ENCODE measurements at places on chromosomes 6 and 20.

- DNase-seq = no peak
- no peaks in the 10 kb centered on the region for H3K36me3 ChIP-seq
- H3K27me3 ChIP-seq = no peaks in the 10 kb centered on the region
- H3K4me1 ChIP-seq = no peaks in the 10 kb centered on the region
- no peak overlapping the region for H3K27ac ChIP-seq
- H3K4me3 ChIP-seq = no peak overlapping the region
These were observed 79.3 kb downstream of the SLC35F1 start for GRCh38 chr6:117986396-117986795.

GRCh38 chr6:15430186-15430585, 184.3 kb downstream of the JARID2 start:
- DNase-seq = no peak
- no peak overlapping the region for H3K4me3 ChIP-seq
- H3K4me1 ChIP-seq = peaks cover 92% of the 10 kb centered on the region
- no peak overlapping the region for H3K27ac ChIP-seq
- H3K36me3 ChIP-seq = peaks cover 45% of the 10 kb centered on the region

GRCh38 chr6:16979677-16980370, 122.0 kb upstream of the STMND1 start:
- H3K4me3 ChIP-seq = no peak overlapping the region
- no peaks in the 10 kb centered on the region for H3K4me1 ChIP-seq
- H3K36me3 ChIP-seq = no peaks in the 10 kb centered on the region
- DNase-seq = no peak
- H3K27me3 ChIP-seq = peaks cover 56% of the 10 kb centered on the region

- H3K27me3 ChIP-seq = peaks cover 8% of the 10 kb centered on the region
- H3K4me1 ChIP-seq = no peaks in the 10 kb centered on the region
- DNase-seq = no peak
- H3K27ac ChIP-seq = no peak overlapping the region
These were observed 112.7 kb downstream of the FHL5 start for GRCh38 chr6:96675597-96675996.

DNA sequence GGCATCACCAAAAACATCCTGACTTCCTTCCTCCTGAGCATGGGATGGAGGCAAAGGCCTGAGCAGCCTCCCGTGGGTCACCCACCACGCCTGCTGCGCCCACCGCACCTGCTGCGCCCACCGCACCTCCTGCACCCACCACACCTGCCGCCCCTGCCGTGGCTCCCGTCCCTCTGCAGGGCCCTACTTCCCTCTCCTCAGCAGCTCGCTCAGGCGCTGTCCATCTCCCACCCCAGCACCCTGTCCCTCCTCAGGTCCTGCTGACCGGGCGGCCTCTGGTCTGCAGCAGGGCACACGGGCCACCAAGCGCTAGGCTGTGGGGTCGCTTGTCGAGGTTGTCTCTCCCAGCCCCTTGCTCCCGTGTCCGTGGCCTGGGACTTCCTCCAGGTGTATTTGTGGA, 72.7 kb upstream of the SLCO4A1 start:
- no peak overlapping the region for H3K27ac ChIP-seq
- no peak for DNase-seq
- no peaks in the 10 kb centered on the region for H3K36me3 ChIP-seq
- H3K4me1 ChIP-seq = peaks cover 3% of the 10 kb centered on the region
- peaks cover 17% of the 10 kb centered on the region for H3K27me3 ChIP-seq
- H3K4me3 ChIP-seq = no peak overlapping the region

- H3K4me3 ChIP-seq = no peak overlapping the region
- no peaks in the 10 kb centered on the region for H3K4me1 ChIP-seq
These were observed 6.1 kb downstream of the RIN2 start for GRCh38 chr20:19764207-19764606.

DNA sequence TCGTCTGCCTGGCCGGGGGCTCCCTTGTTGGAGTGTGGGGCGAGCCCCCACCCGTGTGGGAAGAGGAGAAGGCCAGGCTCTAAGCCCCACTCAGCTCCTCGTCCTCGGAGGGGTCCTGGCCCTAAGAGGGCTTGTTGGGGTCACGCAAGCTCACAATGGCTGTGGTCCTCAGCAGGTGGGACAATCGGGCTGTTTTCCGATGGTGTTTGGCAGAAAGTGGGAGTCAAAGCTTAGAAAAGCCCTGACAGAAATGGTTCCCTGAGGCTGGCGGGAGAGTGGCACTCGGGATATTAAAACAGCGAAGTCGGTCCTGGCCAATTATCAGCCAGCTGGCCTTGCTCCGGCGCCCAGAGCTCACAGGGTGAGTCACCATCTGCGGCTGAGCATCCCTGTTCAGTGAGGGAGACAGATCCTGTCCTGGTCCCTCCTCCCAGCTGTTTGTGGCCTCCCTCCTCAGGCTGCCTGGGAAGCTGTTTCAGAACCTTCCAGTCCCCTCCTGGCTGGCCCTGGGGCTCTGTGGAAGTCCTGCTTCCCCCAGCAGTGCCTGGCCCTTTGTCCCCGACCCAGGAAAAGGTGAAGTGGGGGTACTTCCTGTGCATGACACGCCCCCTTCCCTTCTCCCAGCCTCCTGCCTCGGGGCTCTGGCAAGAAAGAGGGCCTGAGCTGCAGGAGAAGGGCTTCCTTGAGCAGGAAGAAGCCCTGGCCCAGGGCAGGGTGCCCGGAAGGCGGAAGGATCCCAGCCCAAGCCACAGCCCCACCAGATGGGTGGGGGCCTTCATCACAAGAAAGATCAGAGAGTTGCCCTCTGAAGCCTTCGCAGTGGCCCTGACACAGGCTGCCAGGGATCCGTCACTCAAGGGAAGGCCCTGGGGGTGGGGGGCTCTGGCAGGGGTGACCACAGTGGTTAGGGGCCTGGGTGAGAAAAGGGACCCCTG, 53.6 kb upstream of the BHLHE23 start:
- peaks cover 13% of the 10 kb centered on the region for H3K27me3 ChIP-seq
- no peak overlapping the region for H3K4me3 ChIP-seq
- DNase-seq = no peak
- H3K36me3 ChIP-seq = no peaks in the 10 kb centered on the region
- no peak overlapping the region for H3K27ac ChIP-seq
- no peaks in the 10 kb centered on the region for H3K4me1 ChIP-seq

GRCh38 chr6:24655215-24655614, 9.2 kb upstream of the KIAA0319 start:
- peak overlapping the region; percentile 66 for H3K27ac ChIP-seq
- no peak overlapping the region for H3K4me3 ChIP-seq
- H3K36me3 ChIP-seq = peaks cover 35% of the 10 kb centered on the region
- DNase-seq = no peak
- H3K4me1 ChIP-seq = peaks cover 17% of the 10 kb centered on the region
- no peaks in the 10 kb centered on the region for H3K27me3 ChIP-seq

DNA sequence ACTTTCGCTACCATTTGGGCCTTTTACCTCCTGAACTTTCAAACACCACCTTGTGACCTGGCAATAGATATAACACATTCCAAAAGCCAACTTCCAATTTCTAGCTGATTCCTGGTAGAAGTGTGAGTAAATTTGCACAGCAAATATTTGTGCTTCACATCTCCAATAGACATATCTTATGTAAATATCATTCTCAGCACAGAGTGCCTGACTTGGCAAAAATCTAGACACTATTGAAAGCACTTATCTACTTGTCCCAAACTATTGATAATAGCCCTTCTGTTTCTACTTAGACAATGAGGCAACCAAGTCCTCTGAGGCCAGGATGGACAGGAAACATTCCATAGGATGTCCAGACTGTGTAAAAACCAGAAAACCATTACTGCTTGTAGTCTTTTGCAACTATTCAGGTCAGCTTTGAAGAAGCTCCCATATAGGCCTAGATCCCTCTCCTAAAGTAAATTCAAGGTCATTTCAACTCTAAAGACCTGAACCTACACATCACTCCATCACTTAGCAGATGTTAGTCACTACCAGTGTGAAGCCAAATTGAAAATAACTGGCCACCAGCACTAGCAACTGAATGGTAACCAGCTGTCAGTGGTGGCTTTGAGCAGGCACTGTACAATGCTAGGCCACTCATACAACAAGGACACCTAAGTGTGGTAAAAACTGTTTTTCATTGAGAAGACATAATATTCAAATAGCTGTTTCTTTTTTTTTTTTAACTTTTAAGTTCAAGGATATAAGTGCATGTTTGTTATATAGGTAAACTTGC, 95.3 kb upstream of the RSPO3 start:
- DNase-seq = no peak
- peaks cover 2% of the 10 kb centered on the region for H3K27me3 ChIP-seq
- H3K4me1 ChIP-seq = no peaks in the 10 kb centered on the region
- no peak overlapping the region for H3K27ac ChIP-seq
- no peak overlapping the region for H3K4me3 ChIP-seq

DNA sequence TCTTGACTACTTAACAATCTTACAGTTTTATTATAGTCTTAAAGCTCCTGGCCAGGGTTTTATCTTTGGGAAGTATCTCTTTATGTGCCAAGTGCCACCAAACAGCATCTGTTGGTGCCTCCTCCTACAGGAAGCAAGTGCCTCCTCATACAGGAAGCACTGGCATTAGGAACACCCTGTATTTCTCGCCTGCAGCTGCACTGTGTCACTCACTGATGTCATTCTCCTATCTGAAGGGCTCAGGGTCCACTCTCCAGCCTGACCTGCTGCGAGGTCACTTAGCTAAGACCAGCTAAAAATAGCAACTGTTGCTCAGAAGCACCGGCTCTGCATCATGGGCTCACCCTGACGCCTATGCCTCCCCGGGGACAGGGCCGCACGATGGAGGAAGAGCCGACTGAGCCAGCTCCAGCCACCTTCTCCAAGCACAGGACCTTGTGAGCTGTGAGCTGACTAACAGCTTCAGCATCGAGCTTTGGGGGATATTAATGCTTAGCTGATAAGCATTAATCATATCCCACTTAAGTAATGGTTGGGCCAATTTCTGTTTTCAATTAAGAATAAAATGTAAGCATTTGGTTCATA, 66.3 kb upstream of the CD93 start:
- H3K4me1 ChIP-seq = peaks cover 18% of the 10 kb centered on the region
- no peaks in the 10 kb centered on the region for H3K27me3 ChIP-seq
- no peak for DNase-seq
- H3K36me3 ChIP-seq = no peaks in the 10 kb centered on the region
- no peak overlapping the region for H3K4me3 ChIP-seq

- H3K27me3 ChIP-seq = peaks cover 27% of the 10 kb centered on the region
- no peak overlapping the region for H3K27ac ChIP-seq
- no peak for DNase-seq
- H3K36me3 ChIP-seq = peaks cover 2% of the 10 kb centered on the region
These were observed 6.5 kb downstream of the PTPRK start for GRCh38 chr6:128513878-128514277.

- no peaks in the 10 kb centered on the region for H3K36me3 ChIP-seq
- H3K27me3 ChIP-seq = no peaks in the 10 kb centered on the region
- DNase-seq = peak; percentile 6
- no peak within 1 kb of the TSS for H3K27ac ChIP-seq
These were observed at the start of gene CD93 for GRCh38 chr20:23086056-23086566. Gene CD93 (minus strand): TSS chr20:23086324. CDS start chr20:23086192, 132 bp downstream.

DNA sequence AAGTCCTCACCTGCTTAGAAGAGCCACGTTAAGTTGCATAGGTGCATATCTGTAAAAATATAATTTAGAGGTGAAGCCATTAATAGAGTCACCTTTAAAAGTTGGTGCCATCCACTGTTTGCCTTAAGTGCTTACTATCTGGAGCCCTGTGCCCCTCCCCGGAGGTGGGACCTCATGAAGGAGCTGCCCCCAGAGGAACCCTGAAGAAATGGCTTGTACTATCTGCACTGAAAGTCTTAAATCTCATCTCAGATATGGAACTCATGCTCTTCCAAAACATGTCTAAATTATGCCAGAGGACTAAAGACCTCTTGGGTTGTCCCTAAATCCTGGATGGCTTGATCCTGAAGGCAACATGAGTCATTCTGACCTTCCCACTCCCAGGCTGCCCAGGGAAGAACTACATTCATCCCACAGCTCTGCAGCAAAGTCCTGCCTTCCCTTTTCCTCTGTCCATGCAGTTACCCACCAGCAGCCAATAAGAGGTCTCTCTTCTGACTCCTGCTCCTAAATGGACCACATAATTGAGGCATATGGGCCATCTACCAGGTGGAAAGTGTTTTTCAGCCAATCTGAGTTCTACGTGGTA, 85.3 kb downstream of the ASXL1 start:
- peaks cover 50% of the 10 kb centered on the region for H3K4me1 ChIP-seq
- peaks cover 27% of the 10 kb centered on the region for H3K36me3 ChIP-seq
- no peak for DNase-seq
- H3K4me3 ChIP-seq = no peak overlapping the region

DNA sequence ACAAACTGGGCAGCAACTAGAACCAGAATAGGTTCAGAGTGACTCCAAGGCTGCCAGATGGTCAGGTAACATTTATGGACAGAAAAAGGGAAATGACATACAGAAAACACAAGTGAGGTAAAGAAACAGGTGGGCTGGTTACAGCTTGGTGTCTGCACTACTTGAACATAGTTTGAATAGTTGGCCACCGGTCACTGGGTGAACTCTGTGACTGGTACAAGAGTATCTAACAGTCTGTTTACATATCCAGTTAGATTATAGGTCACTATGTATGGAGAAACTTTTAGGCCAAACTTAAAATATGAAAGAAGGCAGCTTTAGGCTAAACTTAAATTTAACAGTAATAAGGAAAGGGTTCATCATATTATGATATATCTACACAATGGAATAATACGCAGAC, 32.9 kb downstream of the LCA5 start:
- H3K36me3 ChIP-seq = no peaks in the 10 kb centered on the region
- H3K27ac ChIP-seq = no peak overlapping the region
- DNase-seq = no peak
- no peak overlapping the region for H3K4me3 ChIP-seq

- no peak overlapping the region for H3K4me3 ChIP-seq
- DNase-seq = no peak
- no peaks in the 10 kb centered on the region for H3K4me1 ChIP-seq
- H3K27ac ChIP-seq = no peak overlapping the region
- peaks cover 3% of the 10 kb centered on the region for H3K36me3 ChIP-seq
These were observed 19.4 kb downstream of the ERGIC3 start for GRCh38 chr20:35561268-35561667.

- DNase-seq = no peak
- H3K27me3 ChIP-seq = peaks cover 8% of the 10 kb centered on the region
- no peaks in the 10 kb centered on the region for H3K4me1 ChIP-seq
- no peak overlapping the region for H3K27ac ChIP-seq
- H3K4me3 ChIP-seq = no peak overlapping the region
These were observed 36.7 kb upstream of the ZSCAN9 start for GRCh38 chr6:28188111-28188979.

DNA sequence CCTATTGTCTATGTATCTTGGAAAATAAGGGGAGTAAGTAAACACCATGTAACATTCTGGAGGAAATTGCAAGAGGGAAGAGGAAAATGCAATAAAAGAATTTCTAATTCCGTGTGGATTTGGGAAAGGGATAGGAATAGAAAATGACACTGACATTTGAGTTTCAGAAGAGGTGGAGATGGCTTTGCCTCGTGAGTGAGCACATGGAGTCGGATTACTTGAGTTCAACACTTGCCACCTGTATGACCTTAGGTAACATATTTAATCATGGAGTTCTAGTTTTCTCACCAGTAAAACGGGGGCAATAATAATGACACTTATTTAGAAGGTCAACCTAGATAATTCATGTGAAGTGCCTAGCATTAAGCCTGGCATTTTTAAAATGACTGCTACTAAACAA, 10.8 kb upstream of the PBOV1 start:
- H3K36me3 ChIP-seq = no peaks in the 10 kb centered on the region
- H3K27ac ChIP-seq = no peak overlapping the region
- no peaks in the 10 kb centered on the region for H3K4me1 ChIP-seq
- peaks cover 10% of the 10 kb centered on the region for H3K27me3 ChIP-seq
- no peak overlapping the region for H3K4me3 ChIP-seq

GRCh38 chr20:25297141-25297905, 49.4 kb downstream of the PYGB start:
- H3K36me3 ChIP-seq = peaks cover 2% of the 10 kb centered on the region
- no peak overlapping the region for H3K4me3 ChIP-seq
- H3K4me1 ChIP-seq = no peaks in the 10 kb centered on the region
- no peaks in the 10 kb centered on the region for H3K27me3 ChIP-seq
- no peak overlapping the region for H3K27ac ChIP-seq
